ENCODE measurements at places on chromosomes 2 and 18.

GRCh38 chr2:177265824-177266817, 1.6 kb upstream of the NFE2L2 start:
- no peak for DNase-seq

DNA sequence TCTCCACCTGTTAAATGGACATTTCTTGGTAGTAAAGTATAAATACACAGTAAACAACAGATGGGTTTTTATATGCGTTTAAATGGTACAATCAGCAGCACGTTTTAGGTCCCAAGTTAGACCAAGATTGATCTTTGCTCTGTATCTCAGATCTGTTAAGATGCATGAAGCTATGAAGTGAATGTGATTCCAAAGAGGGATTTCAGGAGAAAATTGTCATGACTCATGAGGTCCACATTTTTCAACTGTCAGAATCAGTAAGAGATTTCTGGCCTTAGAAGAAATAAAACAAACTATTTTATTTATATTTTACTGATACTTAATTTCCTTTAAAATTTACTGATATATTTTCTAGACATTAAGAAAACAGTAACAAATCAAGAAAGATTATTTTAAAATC, 142.7 kb downstream of the EML6 start:
- no peak for DNase-seq

GRCh38 chr2:28161466-28161865, 231.2 kb upstream of the FOSL2 start:
- no peak for DNase-seq

GRCh38 chr2:33208400-33208799, 261.6 kb downstream of the LTBP1 start:
- DNase-seq = no peak

DNA sequence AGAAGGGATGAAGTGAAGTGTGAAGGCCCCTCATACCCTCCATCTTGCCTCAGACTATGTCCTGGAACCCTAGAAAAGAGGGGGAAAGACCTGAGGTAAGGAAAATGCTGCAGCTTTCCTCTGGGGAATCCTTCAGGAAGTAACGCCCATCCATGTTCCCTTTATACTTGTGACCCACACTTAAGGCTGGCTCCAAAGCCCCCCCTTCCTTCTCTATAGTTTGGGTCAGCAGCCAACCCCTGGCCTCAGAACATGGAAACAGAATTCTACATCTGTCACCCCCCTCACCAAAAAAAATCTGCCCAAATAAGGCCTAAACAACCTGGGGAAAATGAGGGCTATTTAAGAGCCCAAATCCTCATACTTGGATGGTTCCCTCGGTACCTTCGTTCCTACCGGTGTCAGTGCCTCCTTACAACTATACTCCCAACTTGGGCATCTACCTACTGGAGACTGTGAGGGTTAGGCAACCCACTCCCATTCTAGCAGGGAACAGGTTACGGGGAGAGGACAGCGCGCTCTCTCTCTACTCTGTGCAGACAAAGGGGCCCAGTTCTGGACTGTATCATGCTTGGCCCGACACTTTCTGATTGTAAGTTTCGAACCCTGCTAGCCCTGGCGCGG, 689 bp downstream of the OST4 start:
- DNase-seq = no peak

DNA sequence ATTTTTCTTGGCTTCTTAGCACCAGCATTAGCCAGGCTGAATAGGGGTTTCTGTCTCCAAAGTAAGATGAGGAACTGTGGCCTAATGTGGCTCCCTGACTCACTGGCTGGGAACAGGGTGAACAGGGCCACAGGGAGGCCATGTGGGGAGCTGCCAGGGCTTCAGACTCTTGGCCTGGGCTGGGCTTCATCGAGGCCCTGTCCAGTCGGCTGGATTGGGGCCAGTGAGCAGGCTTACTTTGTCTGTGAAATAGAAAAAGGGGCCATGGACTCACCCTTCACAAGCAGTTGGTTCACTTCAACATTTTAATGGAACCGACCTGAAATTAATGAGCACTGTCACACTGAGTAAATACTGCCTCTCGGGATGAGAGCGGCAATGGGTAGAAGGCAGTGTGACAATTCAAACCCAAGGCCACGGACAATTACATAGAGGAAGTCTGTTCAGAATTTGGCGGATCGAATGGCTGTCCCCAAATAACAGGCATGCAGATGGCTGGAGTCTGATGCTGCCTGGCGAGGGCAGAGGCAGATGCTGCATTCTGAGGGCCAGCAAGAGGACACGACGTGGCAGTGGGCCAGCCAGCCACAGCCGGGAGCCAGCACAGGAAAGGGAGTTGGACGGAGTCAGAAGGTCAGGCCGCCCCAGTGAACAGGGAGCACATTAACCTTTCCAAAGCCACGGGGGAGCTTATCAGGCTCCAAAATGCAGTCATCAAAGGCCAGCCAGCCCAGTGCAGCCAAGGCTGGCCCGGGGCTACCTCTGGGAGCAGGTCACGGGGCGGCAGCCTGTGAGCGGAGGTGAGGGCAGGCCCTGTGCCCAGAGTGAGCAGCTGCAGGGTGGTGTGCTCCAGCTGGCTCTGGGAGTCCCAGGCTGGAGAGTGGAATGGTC, 146.6 kb upstream of the REV1 start:
- peak; percentile 53 for DNase-seq

GRCh38 chr2:54457323-54458023, 1.3 kb downstream of the SPTBN1 start:
- DNase-seq = peak; percentile 58

DNA sequence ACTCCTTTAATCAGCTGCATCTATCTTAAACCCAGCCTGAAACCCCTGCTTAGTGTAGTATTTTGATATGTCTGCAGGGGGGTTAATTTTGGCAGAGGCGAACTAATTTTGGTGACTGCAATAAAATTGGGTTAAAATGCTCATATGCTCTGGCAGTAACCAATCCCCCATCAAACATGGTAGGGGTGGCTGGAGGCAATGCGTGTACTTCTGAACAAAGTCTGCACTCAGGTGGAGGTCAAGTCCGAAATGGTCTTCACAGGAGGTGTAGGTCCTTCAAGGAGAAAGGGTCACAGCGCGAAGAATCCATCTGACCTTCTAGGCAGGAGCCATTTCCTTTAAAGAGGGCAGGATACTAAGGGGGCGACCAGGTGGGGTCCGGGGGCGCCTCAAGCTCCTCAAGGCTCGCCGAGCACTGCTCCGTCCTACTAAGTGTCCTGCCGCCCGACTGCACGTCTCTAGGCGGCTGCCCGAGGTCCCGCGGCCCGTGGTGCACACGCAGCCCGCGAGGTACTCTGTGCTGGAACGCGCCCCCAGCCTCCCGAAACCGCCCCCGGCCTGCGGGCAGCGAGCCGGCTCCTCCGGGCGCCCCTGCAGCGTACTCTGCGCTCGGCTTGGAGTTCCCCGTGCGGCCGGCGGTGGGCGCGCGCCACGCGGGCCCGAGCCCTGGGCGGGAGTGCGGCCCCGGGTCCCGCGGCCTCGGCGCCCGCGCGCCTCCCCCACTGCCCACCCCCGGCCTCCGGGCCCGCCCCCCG, 1.7 kb upstream of the LDLRAD4 start:
- DNase-seq = peak; percentile 71

DNA sequence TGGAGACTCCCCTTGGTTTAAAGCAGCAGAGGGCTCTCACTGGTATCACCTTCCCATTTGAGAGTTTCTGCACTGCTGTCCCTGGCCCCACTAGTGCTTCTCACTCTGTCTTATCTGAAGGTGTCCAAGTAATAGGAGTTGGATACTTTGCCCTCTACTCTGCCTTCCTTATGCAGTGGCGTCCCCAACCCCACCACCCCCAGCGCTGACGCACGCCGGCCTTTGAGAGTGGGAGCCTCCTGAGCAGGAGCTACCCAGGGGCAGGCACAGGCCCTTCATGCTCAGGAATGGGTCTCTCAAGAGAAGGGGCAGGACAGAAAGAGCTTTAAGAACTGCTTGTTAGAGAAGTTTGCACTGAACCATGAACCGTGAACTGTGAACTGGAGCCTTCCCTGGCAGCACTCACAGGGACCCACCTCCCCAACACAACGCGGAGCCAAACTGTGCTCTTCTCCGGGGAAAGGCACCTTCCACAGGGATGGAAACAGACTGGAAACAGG, 3.3 kb downstream of the CIB4 start:
- no peak for DNase-seq

All from head of caudate nucleus (tissue), 42 donors.